Right cardiac atrium (tissue), 5 donors: ENCODE measurements at places on chromosomes 7 and 10. TPM values are rescaled to one million over a fixed set of nuclear protein-coding genes. Genes with fewer than 3 reads are reported as not detected.

Gene RAB19
- not detected for polyA plus RNA-seq

Gene LRRN3
- 25.1 TPM for polyA plus RNA-seq

DNA sequence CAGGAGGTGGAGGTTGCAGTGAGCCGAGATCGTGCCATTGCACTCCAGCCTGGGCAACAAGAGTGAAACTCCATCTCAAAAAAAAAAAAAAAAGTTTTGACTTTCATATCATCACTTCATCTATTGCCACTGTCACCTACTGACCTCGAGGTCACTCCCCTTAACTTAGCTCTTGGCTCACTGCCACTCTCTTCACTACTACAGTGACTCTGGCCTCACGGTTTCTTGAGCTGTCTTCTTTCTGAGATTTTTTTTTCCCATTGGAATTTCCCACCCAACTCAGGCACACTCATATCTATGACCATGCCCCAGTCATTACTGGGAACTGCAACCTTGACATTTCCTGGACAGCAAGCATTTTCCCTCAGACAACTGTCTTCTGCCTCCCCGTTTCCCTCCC is 42.6 kb upstream of the C7orf33 start:
- DNase-seq = no peak

DNA sequence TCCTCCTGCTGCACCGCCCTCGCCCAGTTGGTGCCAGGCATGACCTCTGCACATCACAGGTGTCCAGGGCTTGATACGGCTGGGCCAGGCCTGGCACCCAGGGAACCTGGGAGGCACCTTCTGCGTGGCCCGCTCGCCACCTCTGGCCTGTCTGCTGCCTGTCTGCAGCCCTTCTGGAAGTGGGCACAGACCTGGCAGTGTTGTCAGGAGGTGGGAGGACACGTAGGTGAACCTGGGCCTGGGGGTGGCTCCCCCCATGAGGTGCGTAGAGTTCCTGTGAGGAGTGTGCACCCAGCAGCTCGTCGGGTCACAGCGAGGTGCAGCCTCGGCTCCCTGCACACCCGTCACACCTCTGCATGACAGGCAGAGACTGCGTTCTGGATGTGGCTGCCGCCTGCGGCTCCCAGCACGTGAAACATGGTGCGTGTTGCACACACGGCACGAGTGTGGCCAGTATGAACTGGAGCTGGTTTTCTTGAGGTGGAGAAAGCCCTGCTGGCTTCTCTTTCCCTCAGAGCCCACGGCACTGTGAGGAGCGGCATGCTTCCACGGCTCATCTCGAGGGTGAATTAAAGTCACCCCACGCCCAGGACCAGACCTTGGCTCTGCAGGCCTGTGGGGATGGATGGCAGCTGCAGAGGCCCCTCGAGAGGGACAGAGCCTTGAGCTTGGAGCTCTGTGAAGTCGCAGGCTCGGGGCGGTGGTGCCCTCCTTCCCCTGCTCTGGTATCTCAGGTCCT is 24.8 kb downstream of the INPP5A start:
- peak; percentile 33 for DNase-seq

DNA sequence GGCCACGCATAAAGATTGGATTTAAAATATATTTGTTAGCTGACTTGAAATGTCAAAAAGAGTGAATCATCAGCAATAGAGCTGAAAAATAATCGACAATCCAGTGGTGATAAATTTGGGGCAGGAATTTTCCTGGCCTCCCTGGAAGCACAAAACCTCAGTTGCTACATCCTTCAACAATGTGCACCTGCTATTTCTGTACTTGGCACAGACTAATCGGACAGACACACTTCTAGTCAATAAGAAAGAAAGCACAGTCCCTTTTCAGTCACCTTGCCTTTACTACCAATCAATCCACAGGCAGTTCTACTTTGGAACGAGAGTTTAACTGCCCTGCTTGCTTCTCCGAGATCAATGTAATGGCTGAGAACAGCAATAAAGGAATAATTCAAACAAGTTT is 96.7 kb upstream of the NOBOX start:
- DNase-seq = no peak

- no peak for DNase-seq
Measured at GRCh38 chr7:140679186-140679585, 6.4 kb downstream of the ADCK2 start.

GRCh38 chr10:28947171-28947570 is 269.9 kb downstream of the BAMBI start:
- peak; percentile 41 for DNase-seq
